Adrenal gland (tissue), 19 donors: ENCODE measurements at places on chromosomes 4 and X.
A peak's percentile ranks its signal among the peaks of the same experiment; 100 is the strongest.

DNA sequence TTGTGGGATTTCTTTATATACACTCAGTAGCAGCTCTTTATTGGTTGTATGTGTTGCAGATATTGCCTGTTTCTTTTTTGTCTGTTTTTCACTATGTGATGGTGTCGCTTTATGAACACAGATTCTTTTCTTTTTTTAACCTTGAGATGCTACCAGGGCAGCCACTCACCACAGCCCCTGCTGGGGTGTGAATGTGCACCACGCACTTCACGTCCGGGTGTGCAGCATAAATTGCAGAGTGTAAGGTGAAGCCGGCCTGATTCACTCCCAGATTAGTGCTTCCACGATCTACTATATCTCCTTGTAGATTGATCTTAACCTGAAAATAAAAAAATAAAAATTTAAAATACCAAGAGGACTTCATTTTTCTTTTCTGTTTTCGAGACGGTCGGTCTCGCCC lies 71.4 kb downstream of the FAM193A start:
- DNase-seq: peak; percentile 14

DNA sequence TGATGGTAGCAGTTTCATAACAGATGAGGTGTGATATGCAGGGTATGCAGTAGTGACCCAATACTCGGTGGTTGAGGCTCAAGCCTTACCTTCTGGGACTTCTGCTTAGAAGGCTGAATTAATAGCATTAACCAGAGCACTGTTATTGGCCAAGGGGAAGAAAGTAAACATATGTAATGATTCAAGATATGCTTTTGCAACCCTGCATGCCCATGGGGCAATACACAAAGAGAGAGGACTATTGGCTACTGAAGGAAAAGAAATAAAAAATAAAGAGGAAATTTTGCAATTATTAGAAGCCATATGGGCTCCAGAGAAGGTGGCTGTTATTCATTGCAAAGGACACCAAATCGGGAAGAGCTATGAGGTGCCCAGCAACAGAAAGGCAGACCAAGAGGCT lies 8.7 kb downstream of the GAGE10 start:
- DNase-seq: no peak

DNA sequence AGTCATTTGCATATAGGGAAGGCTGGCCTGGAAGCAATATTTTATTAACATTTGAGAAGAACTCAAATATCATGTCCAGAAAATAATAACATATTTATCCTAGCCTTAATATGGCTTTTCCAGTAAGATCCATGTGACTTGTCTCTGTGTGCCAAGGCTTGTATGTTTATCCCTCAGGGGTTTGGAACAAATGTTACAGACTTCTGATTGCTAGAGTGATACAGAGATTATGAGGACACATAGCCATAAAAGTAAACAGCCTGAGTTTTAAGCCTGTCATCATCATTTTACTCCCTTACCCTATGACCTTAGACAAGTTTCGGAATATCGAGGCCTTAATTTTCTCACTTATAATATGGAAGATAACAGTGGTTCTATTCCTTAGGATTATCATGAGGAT lies 338.1 kb downstream of the GPAT3 start:
- DNase-seq: no peak

DNA sequence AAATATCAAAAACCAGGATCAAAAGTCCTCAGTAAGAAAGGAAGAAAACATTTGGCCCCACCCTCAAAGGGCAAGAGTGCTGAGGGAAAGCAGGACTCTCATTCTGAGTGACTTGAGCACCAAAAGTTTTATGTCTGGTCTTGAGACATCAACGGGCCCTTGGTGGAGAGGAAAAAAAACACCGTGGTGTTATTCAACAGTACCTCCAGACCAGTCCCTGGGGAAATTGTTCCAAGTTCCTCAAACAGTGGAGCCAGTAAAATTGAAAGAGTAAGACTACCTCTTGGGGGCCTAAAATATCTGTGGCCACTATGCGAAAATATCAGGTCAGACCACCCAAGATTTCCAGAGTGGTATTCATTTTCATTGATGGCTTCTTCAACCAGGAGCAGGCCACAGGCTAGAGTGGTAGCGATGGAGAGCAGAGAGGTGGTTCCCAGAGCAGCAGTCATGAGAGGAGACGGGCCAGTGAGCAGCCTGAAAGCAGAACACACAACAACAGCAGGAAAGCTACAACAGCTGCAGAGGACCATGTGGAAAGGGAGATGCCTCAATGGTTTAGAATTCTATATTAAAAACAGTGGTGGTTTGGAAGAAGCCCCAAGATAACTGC lies 63.7 kb upstream of the RPL34 start:
- no peak for DNase-seq

- DNase-seq: no peak
Measured at GRCh38 chr4:55592014-55592413, at the start of gene PDCL2. TSS of gene PDCL2 (minus strand) at chr4:55592245. CDS start at chr4:55592109, 136 bp downstream.

- DNase-seq: no peak
Measured at GRCh38 chr4:152954741-152955140, 18.6 kb downstream of the FHDC1 start.

DNA sequence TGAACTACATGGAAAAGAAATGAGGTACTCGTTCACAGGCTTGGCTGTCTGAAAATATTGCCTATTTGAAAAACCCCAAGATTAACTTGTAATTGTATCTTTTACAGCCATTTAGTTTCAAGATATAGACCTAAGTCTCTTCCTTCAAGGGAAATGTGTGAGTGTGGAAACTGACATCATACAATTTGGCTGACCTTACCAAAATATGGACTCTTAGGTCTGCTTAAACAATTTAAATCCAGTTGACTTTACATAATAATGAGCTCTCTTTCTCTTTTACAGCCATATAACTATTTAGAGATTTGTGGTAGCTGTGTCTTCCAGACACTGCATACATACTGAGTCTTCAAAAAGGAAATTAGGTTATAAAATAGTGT lies 186.9 kb downstream of the NR3C2 start:
- DNase-seq: no peak

DNA sequence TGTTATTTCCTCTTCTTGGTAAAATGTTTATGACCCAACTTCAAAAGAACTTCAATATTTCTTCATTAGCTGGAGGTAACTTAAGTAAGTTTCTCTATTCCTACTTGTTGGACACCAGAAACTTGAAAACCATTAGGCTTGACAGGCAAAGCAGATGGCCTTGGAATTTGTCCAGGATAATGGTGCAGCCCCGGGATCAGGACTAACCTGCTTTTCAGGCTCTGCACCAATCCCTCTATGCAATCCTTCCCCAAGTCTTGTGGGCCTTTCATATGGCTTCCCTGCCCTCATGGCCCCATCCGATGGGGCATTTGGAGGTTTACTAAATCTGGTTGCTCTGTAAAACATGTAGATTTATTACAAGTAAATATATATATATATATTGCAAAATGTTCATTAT lies 68.5 kb downstream of the SPINK2 start:
- no peak for DNase-seq

- no peak for DNase-seq
Measured at GRCh38 chr4:84417997-84418709, 80.9 kb downstream of the NKX6-1 start.

GRCh38 chrX:9393571-9393970 lies 71.3 kb upstream of the TBL1X start:
- DNase-seq: no peak

DNA sequence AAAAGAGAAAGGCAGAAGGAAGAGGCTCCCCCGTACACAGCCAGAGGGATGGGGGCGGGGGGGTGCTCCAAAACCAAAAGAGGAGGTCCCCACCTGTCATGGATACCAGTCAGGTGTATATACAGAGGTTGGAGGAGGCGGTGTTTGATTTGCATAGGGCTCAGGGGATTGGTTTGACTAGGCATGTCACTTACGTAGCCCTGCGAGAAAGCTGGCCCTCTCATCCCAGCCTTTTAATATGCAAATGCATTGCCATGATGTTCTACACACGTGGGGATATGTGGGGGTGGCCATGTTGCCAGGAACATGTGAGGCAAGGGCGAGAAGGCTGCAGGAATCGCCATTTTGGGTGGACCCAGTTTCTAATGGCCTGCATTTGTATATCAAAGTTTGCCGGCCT lies 38.6 kb downstream of the TMEM150C start:
- no peak for DNase-seq

DNA sequence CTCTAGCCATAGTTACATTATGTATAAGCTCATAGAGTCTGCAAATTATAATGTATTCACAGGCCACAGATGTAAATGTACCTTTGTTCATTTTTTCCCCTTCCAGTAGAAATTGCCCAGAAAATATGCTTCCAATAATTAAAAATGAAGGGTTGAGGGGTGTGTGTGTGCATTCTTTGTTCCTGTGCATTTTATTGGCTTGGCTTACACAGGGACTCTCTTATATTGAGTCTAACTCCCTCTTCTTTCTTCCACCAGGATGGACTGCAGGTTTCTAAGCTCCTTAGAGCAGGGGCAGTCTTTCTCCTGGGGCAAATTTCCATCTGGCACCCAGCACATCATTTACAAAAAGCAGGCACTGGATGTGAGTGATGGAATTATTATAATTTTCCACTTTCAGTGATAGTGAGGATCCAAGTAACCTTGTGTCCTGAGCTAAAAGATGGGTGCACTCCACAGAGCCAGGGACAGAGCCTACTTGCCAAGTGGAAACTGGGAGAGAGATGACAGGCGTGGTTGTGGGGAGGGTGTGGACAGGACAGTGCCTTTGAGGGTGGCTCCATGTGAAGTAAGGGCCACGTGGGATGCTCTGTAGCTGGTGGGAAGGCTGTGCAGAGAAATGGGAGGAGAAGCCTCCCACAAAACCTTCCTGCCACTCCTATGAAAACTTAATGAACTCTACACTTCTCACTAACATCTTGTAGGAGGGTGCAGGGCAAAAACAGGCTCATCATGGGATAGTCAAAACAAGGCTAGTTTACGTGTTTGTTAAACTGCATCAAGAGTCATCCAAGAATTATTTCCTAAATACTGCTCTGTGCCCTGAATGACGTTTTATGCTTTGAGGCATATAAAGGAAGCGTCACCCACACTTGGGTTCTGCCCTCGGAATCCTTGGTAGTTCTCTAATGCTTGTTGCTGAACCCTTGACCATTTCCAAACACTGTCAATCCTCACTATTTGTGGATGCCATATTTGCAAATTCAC lies 16.0 kb downstream of the IGFBP7 start:
- no peak for DNase-seq

DNA sequence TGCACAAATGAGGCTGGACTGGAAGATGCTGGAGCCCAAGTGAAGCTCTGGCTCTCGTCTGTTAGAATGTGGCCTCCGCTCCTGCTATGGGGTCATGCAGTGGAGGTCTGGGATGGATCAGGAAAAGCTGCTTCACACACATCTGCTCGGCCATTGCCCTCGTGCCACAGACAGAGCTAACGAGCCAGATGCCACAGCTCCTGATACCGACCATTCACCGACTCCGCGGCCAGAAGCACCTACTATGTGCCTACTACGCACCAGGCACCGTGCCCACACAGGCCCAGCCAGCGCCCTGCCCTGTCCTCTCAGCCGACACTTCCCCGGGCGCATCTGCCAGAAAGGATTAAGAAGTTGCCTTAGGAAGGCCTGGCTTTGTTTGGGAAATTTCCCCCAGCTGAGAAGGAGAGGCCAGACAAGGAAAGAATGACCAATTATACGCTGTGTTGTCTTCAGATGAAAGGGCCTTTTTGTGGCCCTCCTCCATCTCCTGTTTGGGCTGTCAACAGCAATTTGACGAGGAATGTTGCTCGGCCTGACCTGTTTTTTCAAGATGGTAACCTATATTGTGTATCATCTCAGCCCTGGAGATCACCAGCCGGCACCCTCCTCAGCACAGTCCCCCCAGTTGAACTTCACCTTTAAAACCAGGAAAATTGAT lies 34.3 kb downstream of the HMX1 start:
- DNase-seq: no peak

DNA sequence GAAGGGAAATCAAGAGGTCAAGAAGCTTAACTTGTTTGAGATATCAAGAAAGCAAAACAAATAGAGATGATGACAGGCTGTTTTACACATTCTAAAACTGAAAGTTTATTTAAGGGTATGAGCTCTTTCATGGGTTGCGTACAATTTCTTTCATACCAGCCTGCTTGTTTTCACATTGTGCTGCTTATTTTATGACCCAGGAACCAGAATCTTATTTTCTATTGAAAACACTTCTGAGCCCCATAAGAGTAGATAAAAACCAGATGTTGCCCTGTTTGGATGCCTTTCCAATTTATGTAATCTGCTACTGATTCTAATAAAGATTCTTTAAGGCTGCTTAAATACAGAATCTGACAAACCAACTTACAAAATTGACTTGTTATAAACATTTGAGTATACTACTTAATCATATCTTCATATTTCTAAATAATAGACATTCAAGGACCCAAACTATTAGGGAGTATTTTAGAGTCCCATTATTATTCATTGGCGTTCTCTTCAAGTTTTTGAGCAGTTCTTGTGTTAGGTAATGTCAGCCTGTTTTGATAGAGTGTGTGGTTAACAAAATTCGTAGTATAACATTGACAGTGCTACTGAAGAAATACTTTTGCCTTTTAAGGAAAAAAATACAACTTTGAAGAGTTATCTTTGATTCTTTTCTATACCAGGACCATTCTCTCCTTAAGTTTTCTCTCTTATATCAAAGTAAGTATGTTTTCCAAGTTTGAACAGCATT lies 74.4 kb downstream of the PDLIM5 start:
- DNase-seq: no peak

GRCh38 chrX:23844502-23845138 lies 61.6 kb downstream of the SAT1 start:
- DNase-seq: no peak

GRCh38 chr4:15327311-15328298 lies 100.2 kb upstream of the C1QTNF7 start:
- DNase-seq: no peak

DNA sequence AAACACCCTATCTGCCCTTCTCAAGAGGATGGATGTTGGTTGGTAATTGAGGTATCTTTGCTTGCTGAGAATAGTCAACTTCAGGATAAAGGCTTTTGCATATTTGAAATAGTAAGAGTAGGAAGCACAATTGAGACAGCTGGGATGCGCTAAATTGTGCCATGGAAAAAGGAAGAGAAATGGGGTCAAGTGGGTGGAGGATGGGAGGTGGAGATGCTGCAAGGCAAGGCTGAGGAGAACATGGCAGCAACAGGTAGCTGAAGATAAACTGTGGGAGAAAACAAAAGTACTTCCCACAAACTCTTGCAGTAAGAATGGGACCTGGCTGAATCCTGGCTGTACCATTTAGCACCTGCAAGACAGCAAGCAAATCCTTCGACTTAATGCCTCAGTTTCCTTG lies 13.9 kb upstream of the CDS1 start:
- DNase-seq: no peak
